ENCODE measurements at places on chromosomes 6 and 20. TPM values are rescaled to one million over a fixed set of nuclear protein-coding genes. Genes with fewer than 3 reads are reported as not detected.

GRCh38 chr20:4089756-4090487 lies 74.6 kb upstream of the RNF24 start:
- no peaks in the 10 kb centered on the region for H3K27me3 ChIP-seq
- DNase-seq, result no peak
- no peak overlapping the region for H3K4me3 ChIP-seq
- no peak overlapping the region for H3K27ac ChIP-seq
- no peaks in the 10 kb centered on the region for H3K4me1 ChIP-seq

- no peaks in the 10 kb centered on the region for H3K4me1 ChIP-seq
- H3K36me3 ChIP-seq, result no peaks in the 10 kb centered on the region
- H3K27ac ChIP-seq, result no peak overlapping the region
- no peak overlapping the region for H3K4me3 ChIP-seq
These were observed 16.4 kb upstream of the COL21A1 start for GRCh38 chr6:56263596-56264315.

- no peaks in the 10 kb centered on the region for H3K4me1 ChIP-seq
- no peak overlapping the region for H3K27ac ChIP-seq
- no peak for DNase-seq
- peaks cover 91% of the 10 kb centered on the region for H3K36me3 ChIP-seq
- H3K4me3 ChIP-seq, result no peak overlapping the region
- no peaks in the 10 kb centered on the region for H3K27me3 ChIP-seq
These were observed 30.0 kb downstream of the BRPF3 start for GRCh38 chr6:36226438-36227047.

DNA sequence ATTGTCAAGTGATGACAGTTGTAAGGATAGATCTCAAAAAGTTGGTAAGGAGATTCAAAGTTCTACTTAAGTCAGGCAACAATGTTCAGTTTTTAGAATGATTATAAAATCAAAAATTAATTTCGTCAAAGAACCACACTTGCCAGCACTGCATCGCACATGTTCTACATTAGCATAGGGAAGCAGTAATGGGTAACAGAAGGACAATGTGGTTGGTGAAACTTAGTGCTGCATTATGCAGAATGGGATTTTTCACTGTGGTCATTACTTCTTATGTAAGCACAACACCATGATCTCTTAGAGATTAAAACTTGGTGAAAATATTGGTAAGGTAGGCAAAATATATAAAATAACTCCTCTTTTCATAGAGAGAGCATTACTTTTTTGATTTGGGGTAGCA lies 173.7 kb upstream of the THEMIS start:
- H3K4me3 ChIP-seq, result no peak overlapping the region
- no peaks in the 10 kb centered on the region for H3K27me3 ChIP-seq
- no peak for DNase-seq
- no peaks in the 10 kb centered on the region for H3K36me3 ChIP-seq
- H3K4me1 ChIP-seq, result no peaks in the 10 kb centered on the region

- no peaks in the 10 kb centered on the region for H3K4me1 ChIP-seq
- H3K36me3 ChIP-seq, result peaks cover 78% of the 10 kb centered on the region
- H3K27ac ChIP-seq, result no peak overlapping the region
- no peak overlapping the region for H3K4me3 ChIP-seq
- no peaks in the 10 kb centered on the region for H3K27me3 ChIP-seq
These were observed 42.2 kb downstream of the PYGB start for GRCh38 chr20:25289886-25290597.

GRCh38 chr6:128179876-128180438 lies 279.1 kb upstream of the THEMIS start:
- H3K4me1 ChIP-seq, result no peaks in the 10 kb centered on the region
- DNase-seq, result no peak
- no peak overlapping the region for H3K4me3 ChIP-seq
- no peaks in the 10 kb centered on the region for H3K36me3 ChIP-seq
- H3K27ac ChIP-seq, result no peak overlapping the region

The PTCRA gene
- total RNA-seq, result 1.6 TPM

DNA sequence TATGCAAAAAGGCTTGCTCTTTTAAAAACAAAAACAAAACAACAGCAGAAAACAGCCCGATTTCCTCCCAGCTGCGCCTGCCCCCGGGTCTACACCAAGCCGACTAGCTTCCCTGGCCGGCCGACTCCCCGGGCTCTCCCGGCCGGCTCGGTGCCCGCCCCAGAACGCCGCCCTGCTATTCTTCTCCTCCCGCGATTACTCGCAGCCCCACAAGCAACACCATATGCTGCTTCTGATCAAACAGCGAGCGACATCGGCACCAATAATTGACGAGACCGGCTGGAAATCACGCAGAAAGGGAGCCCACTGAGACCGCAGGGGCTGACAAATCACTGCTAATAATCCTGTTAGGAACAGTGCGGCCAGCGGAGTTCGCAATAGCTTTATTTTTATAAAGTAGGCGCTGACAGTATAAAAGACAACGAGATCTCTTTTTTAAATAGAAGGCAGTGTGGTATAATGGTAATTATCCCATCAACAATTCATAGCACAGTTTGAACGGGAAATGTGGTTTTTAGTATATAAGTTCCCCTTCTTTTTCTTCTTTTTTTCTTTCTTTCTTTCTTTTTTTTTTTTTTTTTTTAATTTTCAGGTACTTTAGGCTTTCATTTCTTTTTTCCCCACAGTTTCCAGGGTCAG lies 3.3 kb downstream of the SIM1 start:
- DNase-seq, result no peak
- H3K27me3 ChIP-seq, result peaks cover 83% of the 10 kb centered on the region
- H3K27ac ChIP-seq, result no peak overlapping the region
- peaks cover 27% of the 10 kb centered on the region for H3K4me1 ChIP-seq

DNA sequence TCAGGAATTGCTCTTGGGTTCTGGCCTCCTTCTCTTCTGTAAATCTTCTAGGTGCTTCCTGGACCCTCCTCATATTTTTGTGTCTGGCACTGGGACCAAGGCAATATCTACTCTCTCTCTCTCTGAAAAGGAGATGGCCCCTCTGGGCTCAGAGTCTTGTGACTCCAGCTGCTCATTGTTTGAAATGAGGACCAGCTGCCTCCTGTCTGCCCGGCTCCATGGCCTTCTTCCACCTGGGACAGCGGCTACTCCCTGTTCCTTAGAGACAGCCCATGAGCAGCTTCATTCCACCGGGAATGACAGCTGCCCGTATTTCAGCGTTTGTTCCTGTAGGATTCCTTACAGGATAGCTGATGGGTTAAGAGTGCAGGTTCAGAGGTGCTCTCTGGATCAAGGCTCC lies 2.9 kb downstream of the TGM3 start:
- H3K4me1 ChIP-seq, result no peaks in the 10 kb centered on the region
- no peak overlapping the region for H3K4me3 ChIP-seq
- H3K27me3 ChIP-seq, result no peaks in the 10 kb centered on the region
- H3K27ac ChIP-seq, result no peak overlapping the region

GRCh38 chr6:39843305-39844020 lies 51.3 kb downstream of the DAAM2 start:
- no peak overlapping the region for H3K4me3 ChIP-seq
- H3K36me3 ChIP-seq, result no peaks in the 10 kb centered on the region
- no peaks in the 10 kb centered on the region for H3K4me1 ChIP-seq
- H3K27ac ChIP-seq, result no peak overlapping the region
- no peaks in the 10 kb centered on the region for H3K27me3 ChIP-seq

DNA sequence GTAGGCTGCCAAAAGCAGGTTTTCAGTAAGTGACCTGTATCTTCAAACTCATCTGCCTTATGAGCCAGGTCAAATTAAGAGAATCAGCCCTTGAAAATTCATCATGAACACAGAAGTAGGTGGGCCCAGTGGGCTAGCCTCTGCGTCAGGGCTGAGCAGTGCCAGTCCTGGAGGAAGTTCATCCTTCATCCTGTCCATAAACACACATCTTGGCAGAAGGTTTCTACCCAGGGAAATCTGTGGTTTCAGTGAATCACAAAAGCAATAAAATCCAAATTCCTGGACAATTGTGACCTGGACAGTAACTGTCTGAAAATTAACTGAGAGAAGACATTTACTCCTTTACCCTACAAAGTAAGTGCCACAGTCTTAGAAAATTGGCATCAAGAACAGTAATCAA lies 72.4 kb downstream of the ATG5 start:
- no peak overlapping the region for H3K4me3 ChIP-seq
- no peak for DNase-seq
- no peaks in the 10 kb centered on the region for H3K36me3 ChIP-seq
- H3K4me1 ChIP-seq, result no peaks in the 10 kb centered on the region
- H3K27me3 ChIP-seq, result no peaks in the 10 kb centered on the region

GRCh38 chr20:25257756-25258475 lies 10.0 kb downstream of the PYGB start:
- H3K4me3 ChIP-seq, result no peak overlapping the region
- peaks cover 34% of the 10 kb centered on the region for H3K36me3 ChIP-seq
- peak overlapping the region; percentile 47 for H3K27ac ChIP-seq

- no peaks in the 10 kb centered on the region for H3K27me3 ChIP-seq
- H3K36me3 ChIP-seq, result no peaks in the 10 kb centered on the region
- H3K4me1 ChIP-seq, result peaks cover 15% of the 10 kb centered on the region
- no peak overlapping the region for H3K4me3 ChIP-seq
- no peak overlapping the region for H3K27ac ChIP-seq
These were observed 19.1 kb upstream of the MYLIP start for GRCh38 chr6:16109659-16110305.

- no peaks in the 10 kb centered on the region for H3K27me3 ChIP-seq
- H3K36me3 ChIP-seq, result no peaks in the 10 kb centered on the region
- DNase-seq, result peak; percentile 90
- H3K27ac ChIP-seq, result peak overlapping the region; percentile 39
- no peaks in the 10 kb centered on the region for H3K4me1 ChIP-seq
- H3K4me3 ChIP-seq, result no peak overlapping the region
These were observed 15.8 kb upstream of the THBS2 start for GRCh38 chr6:169269180-169270076.

The PRR18 gene
- not detected for total RNA-seq

DNA sequence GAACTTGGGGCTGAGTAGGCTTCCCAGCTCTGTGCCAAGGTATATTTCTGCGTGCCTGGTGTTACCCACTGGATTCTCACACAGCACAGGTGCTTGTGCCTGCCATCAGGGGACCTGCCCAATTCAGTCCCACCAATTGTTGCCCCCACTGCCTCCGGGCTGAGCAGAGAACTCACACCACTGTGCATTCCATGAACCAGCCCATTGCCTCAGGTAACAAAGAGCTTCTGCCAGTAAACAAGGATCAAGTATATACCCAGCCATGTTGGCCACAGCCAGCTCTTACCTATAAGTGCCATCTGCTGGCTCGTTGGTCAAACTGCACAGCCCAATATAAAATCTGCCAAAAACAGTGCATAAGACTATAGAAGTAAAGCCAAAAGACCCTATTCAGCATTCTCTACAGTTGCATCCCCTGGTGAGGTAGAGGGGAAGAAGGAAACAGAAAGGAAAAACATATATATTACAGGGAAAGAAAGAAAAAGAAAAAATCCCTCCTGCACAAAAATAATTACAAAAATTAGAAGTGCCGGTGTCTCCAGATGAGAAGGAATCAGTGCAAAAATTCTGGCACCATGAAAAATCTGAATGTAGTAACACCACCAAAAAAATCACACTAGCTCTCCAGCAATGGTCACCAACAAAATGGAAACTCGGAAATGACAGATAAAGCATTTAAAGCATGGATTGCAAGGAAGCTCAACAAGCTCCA lies 241.4 kb downstream of the IBTK start:
- no peak overlapping the region for H3K4me3 ChIP-seq
- no peaks in the 10 kb centered on the region for H3K27me3 ChIP-seq
- no peaks in the 10 kb centered on the region for H3K36me3 ChIP-seq
- no peak for DNase-seq
- no peak overlapping the region for H3K27ac ChIP-seq

GRCh38 chr20:15200147-15200565 lies 862.7 kb upstream of the FLRT3 start:
- DNase-seq, result no peak
- H3K4me1 ChIP-seq, result no peaks in the 10 kb centered on the region
- H3K27ac ChIP-seq, result no peak overlapping the region
- no peaks in the 10 kb centered on the region for H3K36me3 ChIP-seq

DNA sequence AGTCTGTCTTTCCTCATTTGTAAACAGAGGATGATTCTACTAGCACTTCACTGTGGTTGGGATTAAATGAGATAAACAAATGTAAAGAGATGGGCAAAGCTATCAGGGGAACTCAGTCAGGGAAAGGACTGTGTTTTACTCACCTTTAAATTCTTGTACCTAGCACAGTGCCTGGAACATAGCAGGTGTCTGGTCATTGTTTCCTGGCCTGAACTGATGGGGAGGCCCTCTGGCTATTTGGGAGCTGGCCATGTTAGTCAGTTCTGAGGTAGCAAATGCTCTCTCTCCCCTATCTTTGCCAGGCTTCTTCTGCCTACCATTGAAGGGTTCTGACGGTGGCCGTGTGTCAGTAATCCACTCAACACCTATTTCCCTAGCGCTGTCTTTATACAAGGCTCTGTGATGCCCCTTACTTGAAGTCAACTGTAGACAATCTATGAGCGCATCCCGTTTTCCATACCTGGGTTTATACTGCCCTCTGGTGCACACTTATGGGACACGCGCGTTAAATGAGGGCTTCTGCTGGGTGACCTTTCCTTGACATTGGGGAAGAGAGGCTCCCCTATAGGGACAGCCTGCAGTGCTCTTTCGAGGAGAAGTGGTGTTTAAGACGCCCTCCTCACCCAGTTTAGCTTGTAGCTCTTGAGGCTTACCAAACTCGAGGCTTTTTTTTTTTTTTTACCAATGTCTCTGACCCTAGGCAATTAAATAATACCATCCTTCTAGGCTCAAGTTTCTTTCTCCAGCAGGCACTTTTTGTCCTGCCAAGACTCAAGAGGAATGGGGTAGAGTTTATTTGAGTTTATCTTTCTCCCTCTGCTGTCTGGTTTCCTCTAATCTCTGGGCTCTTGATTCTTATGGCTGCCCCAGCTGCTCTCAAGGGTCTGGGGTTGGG lies 4.0 kb upstream of the SPATS1 start:
- peak; percentile 69 for DNase-seq
- peaks cover 10% of the 10 kb centered on the region for H3K4me1 ChIP-seq
- no peaks in the 10 kb centered on the region for H3K36me3 ChIP-seq
- no peaks in the 10 kb centered on the region for H3K27me3 ChIP-seq

The NFYA gene
- 8.2 TPM for total RNA-seq

The PPP1R16B gene
- 0.96 TPM for total RNA-seq

- DNase-seq, result peak; percentile 44
- no peak overlapping the region for H3K4me3 ChIP-seq
- no peaks in the 10 kb centered on the region for H3K36me3 ChIP-seq
- no peaks in the 10 kb centered on the region for H3K4me1 ChIP-seq
These were observed 64.4 kb upstream of the MAFB start for GRCh38 chr20:40753472-40753871.

The LPIN3 gene
- total RNA-seq, result 13.7 TPM

The DLK2 gene
- not detected for total RNA-seq

DNA sequence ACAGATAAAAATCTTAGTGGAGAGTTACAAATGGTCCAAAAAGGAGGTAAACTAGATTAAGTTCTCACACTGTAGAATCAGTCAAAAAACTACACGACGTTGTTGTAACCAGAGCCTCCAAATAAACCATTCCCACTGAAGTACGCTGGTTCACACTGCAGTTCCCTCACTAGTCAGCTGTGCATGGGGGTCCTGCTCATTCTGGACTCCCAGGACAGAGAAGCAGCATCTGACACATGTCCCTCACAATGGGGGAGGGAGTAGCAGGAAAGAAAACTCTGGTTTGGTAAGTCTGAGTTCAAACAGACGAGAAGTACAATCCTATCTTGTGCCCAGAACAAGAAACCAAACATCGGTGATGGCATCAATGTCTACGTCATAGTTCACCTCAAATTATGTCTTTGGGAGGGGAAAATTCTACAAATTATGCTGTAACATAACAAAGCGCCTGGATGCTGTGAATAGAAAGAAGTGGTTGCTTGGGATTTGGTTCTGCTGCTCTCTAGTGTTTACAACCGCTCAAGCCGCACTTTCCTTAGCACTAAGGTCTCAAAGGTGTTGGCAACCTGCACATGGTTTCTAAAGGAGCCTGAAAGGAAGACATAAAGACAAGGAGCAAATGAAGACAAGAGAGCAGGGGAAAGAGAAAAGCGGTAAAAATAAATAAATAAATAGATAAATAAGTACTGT lies 208.0 kb downstream of the GMDS start:
- DNase-seq, result no peak
- H3K4me1 ChIP-seq, result no peaks in the 10 kb centered on the region
- no peak overlapping the region for H3K27ac ChIP-seq
- no peaks in the 10 kb centered on the region for H3K27me3 ChIP-seq
- H3K36me3 ChIP-seq, result no peaks in the 10 kb centered on the region
- H3K4me3 ChIP-seq, result no peak overlapping the region
